Muscle of leg (tissue), 16 donors: ENCODE measurements at places on chromosomes 7 and 10. TPM values are rescaled to one million over a fixed set of nuclear protein-coding genes. Genes with fewer than 3 reads are reported as not detected.

CALML3 gene
- not detected for total RNA-seq

DNA sequence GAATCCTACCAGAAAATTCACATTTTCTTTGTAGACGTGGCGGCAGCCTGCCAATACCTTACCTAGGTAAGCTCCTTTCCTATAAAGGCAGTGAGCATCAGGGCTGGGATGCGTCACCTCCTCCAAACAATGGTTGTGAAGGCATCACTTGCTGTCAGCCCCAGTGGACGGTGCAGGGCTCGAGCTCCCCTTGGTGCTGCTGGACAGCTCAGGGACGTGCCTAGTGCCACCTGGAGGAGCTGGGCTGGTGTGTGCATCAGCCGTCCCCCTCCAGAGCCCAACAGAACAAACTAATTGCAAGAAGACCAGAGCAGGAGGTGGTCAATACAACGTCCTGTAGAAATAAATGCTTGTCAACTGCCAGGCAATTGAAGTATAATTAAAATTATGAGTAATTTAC is 517.5 kb upstream of the FOXK1 start:
- H3K27ac ChIP-seq = no peak overlapping the region
- no peaks in the 10 kb centered on the region for H3K27me3 ChIP-seq
- no peaks in the 10 kb centered on the region for H3K36me3 ChIP-seq
- H3K4me1 ChIP-seq = peaks cover 46% of the 10 kb centered on the region
- no peak for DNase-seq

GRCh38 chr7:148318838-148319237 is 271.7 kb upstream of the C7orf33 start:
- H3K27me3 ChIP-seq = no peaks in the 10 kb centered on the region
- DNase-seq = no peak
- no peak overlapping the region for H3K27ac ChIP-seq
- no peaks in the 10 kb centered on the region for H3K4me1 ChIP-seq
- H3K36me3 ChIP-seq = no peaks in the 10 kb centered on the region

- H3K27me3 ChIP-seq = no peaks in the 10 kb centered on the region
- no peaks in the 10 kb centered on the region for H3K4me1 ChIP-seq
- no peak overlapping the region for H3K27ac ChIP-seq
- H3K36me3 ChIP-seq = no peaks in the 10 kb centered on the region
Observed at GRCh38 chr7:96426027-96426426, 104.1 kb upstream of the SLC25A13 start.
